Stimulated activated CD8-positive, alpha-beta memory T cell treated with anti-CD3 and anti-CD28 coated beads, Interleukin-2, amount 100 ng/mL, for 48 hours (primary cell): ENCODE measurements at places on chromosomes 7 and 10.

DNA sequence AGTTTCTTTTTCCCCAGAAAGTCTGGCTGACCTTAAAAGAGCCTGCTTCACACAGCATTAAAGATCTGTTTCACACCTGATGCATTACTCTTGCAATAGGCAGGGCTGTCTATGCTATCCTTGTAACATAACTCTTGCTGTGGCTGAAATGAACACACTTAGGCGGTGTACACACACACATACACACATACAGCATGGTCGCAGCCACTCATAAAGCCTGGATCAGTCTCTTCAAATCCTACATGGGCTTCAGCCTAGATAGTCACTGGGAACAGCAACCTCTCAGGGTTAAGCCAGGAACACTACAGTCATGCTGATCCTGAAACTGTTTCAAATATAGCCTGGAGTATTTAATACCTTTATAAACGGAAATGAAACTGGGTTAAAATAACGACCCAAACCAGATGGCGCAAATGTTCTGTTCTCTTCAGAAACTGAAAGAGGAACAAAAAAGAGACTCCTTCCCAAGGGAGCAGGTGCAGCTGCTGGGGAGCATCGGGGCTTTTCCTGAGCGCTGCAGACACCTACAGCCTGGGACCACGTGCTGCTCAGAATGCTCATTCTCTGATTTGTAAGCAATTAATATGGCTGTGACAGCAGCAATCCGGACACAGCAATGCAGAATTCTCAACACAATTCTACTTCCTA lies 61.0 kb upstream of the SFMBT2 start:
- no peak for DNase-seq

DNA sequence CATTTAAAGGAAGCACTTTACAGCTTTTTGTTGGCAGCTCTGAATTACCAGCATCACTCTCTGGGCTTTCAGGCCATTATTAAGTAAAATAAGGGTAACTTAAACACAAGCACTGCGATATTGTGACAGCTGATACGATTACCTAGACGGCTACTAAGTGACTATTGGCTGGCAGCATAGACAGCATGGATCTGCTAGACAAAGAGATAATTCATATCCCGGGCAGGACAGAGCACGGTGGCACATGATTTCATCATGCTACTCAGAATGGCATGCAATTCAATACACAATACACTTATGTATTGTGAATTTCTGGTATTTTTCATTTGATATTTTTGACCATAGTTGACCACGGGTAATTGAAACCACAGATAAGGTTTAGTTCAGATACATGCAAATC lies 522.0 kb upstream of the LRRN3 start:
- no peak for DNase-seq

GRCh38 chr7:40405991-40406390 lies 271.2 kb downstream of the SUGCT start:
- no peak for DNase-seq

GRCh38 chr7:20005081-20005480 lies 212.1 kb downstream of the MACC1 start:
- DNase-seq: no peak

- no peak for DNase-seq
Measured at GRCh38 chr7:29319719-29320521, 125.3 kb downstream of the CHN2 start.
